Kidney capillary endothelial cell (primary cell): ENCODE measurements at places on chromosomes 12 and 14.

DNA sequence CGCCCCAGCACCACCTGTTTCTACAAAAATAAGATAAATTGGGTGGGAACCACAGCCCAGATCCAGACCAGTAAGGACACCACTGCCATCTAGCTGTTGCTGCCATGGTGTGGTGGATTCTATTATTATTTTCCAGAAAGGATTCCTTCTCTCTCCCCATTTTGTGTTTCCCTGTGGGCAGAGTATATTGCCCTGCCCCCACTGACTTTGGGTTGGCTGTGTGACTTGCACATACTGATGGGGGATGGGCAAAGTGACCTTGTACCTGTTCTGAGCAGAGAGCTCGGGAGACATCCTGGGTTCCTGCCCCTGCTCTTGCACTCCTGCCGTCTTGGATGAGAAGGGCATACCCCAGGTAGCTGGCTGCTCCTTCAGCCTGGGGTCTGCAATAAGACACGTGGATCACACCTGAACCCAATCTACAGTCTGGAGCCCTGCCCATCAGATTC is 24.3 kb downstream of the MOAP1 start:
- DNase-seq: no peak

- DNase-seq: no peak
Measured at GRCh38 chr12:69563166-69563762, 22.0 kb upstream of the CCT2 start.

DNA sequence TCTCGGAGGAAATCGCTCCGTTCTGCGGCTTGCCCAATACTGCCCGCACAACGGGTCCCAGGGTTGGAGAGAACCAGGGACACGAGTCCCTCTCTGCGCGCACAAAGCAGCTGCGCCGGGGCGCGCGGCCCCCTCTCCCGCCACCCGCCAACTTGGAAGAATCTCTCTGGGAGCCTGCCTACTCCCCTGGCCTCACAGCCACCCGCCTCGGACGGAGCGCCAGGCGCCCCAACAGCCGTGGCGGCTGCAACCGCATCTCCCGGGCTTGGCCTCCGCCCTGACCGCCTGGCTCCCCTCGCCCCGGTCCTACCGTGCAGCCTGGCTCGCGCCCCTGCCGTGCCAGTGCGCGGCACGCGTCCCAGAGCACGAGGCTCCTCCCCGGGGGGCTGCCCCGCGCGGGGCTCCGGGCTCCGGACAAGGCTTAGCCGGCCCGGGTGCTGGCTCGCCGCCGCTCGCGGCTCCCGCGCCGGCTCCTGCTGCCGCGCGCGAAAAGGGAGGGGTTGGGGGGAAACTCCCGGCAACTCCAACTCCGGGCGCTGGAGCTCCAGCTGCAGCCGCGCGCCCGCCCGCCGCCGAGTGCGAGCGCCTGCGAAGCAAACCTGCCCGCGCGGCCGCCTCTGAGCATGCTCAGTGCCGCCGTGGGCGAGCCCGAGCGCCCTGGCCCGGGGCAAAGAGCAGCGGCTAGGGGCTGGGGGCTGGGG is at the start of gene STXBP6:
Gene STXBP6, minus strand, starts transcription at position 580 of the 701 bp plus-strand sequence. CDS start 75,329 bp downstream, outside the sequence.
- DNase-seq: peak; percentile 10

GRCh38 chr12:27614866-27615265 is 81.4 kb upstream of the REP15 start:
- no peak for DNase-seq

GRCh38 chr14:99359906-99360305 is 87.9 kb upstream of the BCL11B start:
- DNase-seq: no peak

DNA sequence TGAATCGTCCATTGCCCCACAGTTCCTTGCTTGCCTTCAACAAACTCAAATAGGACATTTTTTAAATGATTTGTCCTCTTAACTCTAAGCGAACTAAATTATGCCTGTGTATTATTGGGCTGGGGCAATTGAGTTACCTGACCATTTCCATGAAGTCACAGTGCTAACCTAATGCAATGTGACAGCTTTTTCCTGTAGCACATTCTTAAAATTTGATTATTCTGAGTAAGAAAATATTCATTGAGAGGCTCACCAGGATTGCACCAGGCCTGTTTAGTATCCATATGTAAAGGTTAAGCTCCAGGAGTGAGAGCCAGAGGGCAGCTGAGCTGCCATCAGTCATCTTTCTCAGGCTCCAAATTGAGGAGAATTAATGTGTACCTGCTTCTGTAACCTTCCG is 90.9 kb downstream of the GPR65 start:
- DNase-seq: no peak

GRCh38 chr12:76277480-76277879 is 70.7 kb downstream of the BBS10 start:
- peak; percentile 36 for DNase-seq

DNA sequence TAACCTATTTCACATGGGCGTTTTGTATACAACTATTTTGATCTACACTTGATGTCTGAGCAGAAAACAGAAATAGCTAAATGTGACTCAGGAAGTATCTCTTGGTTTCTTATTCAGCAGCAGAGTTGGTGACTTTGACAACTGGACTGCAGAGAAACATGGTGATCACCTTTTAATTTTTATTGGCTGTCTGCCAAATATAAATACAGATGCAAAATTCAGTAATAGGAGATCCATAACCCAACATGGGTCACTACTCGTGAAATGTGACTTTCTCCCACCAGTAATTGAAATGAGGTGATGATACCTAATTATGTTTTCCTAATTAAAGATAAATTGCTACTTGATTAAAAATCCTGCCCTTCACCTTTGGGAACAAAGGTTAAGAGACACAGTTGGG is 487.1 kb downstream of the NELL2 start:
- DNase-seq: no peak

DNA sequence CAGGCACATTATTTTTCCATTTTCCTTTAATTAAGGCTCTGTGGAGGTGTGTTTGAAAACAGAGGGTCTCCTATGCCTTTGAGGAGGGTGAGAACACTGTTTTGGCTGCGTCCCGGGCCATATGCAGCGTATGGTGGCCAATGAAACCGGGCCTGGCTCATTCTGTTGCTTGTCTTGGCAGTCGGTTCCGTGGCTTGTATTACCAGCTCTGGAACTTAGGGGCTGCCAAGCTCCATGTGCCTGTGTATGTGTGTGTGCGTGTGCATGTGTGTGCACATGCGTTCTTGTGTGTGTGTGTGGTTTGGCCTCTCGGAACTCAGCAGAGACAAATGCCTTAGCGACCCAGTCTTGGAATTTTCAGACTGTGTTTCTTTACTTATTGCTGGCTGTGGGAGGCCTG is 2.7 kb downstream of the JDP2 start:
- no peak for DNase-seq

- peak; percentile 86 for DNase-seq
Measured at GRCh38 chr12:52873832-52874572, 25.2 kb upstream of the KRT78 start.

- no peak for DNase-seq
Measured at GRCh38 chr12:58186914-58187313, 245.5 kb downstream of the ATP23 start.

GRCh38 chr12:93996321-93996720 is 152.1 kb upstream of the PLXNC1 start:
- no peak for DNase-seq
